NCI-H524 treated with DMSO at 0.1 percent for 48 hours (cell line): ENCODE measurements at places on chromosomes 2 and 18.
A peak's percentile ranks its signal among the peaks of the same experiment; 100 is the strongest.

GRCh38 chr2:226601881-226602662 lies 197.5 kb downstream of the IRS1 start:
- no peak for DNase-seq

DNA sequence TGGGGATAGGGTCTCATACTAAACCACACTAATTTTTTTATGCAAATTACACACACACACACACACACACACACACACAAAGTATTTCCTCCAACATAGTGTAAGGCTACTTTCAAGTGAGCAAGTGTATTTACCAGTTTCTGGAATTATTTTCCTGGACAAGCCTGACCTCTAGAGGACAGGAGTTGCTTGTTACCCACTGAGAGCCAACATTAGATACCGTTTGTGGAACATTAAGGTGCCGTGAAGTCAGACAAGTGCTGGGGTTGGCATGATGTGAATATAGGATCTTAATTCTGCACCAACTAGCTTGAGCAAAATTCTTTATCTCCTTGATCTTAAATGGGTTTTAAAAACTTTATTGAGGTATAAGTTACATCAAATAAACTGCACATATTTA lies 39.3 kb upstream of the SERPINB2 start:
- no peak for DNase-seq

- no peak for DNase-seq
Measured at GRCh38 chr2:178844269-178844668, 37.0 kb upstream of the TTN start.

- no peak for DNase-seq
Measured at GRCh38 chr2:181686576-181687185, 6.4 kb upstream of the NEUROD1 start.

DNA sequence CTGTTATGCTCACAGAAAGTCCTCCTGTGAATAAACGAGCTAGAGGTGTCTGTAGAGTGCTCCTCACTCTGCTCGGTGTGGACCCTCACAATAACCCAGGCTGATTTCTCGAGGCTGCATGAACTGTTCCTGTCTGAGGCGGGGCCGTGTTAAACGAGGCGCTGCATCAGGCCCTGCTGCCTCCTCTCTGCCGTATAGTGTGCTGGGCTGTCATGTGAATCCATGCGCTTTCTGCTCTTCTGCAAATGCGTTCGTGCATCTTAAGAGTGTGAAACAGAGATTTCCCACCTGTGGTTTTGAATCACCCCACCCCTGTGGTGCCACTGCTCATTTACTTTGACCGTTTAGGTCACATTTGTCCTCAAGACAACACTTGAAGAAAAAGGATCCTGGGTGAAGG lies 26.2 kb downstream of the TRAF3IP1 start:
- no peak for DNase-seq

DNA sequence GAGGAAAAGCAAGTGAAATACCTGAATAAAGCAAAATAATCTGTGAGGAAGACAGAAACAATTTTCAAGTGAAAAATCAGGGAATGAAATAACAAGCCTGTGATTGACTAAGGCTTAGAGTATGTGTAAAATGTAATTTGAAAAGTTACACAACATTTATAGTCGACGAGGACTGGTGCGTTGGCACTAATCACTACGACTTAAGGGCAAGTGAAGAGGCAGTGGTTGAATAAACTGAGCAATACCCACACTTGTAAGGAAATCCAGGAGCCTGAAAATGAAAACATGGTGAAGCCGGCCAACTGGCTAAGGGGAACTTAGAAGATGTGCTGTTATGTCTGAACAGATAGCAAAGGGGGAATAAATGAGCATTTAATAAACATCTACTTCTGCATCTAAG lies 13.4 kb downstream of the DOK1 start:
- DNase-seq: no peak

DNA sequence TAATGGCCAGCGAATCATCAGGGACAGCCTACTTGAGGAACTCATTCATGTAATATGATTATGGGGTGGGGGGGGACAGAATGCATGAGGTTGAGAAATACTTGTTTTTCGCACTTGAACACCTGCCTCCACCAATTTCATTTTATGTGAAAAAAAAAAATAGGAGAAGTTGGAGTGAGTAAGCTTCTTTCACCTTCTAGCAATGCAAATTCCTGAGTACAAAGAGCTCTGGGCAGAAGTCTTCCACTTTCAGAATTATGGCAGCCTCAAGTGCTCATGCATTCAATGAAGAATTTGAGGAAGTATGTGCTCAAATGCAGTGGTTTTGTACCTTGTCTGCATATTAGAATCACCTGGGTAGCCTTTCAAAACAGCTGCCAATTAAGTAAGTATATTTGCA lies 40.1 kb upstream of the GPD2 start:
- no peak for DNase-seq

GRCh38 chr18:74468547-74469061 lies 11.5 kb upstream of the DIPK1C start:
- no peak for DNase-seq

DNA sequence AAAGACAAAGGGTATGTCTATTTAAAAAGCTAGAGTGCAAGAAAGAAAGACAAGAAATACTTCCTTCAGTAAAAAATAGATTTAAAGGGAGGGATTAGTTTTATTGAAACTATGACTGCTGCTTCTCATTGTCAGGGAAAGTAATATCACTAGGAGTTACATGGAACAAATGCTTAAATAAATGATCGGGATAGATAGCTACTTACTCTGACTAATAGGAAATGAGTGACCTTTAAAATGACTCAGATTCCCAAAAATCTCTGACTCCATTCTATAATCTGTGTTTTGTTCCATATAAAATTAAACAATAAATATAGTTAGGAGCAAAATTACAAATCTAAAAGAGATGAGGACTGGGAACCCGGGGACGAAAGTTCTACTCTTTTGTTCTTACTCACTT lies 669.3 kb downstream of the NR4A2 start:
- no peak for DNase-seq

- DNase-seq: no peak
Measured at GRCh38 chr2:164545484-164545883, 75.8 kb downstream of the GRB14 start.

DNA sequence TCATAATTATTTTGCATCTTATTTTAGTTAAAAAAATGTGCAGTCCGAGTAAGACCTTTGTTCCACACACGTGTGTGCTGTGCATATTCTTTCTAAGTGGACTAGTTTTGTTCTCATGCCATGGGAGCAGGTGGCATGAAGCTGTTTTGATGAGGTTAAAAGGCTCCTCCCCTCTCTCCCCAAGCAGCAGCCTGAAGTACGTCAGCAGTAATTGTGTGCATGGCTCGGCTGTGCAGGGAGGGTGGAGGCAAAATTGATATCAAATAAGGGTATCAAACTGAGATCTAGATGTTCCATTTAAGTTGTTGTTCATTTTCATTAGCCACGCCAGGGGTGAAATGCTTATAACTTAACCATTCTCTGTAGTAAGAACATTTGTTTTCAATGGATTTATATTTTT lies at the start of gene NYAP2:
Gene NYAP2, plus strand, starts transcription at position 207 of the 400 bp plus-strand sequence. CDS start 9,171 bp downstream, outside the sequence.
- DNase-seq: peak; percentile 70

GRCh38 chr18:23542461-23542860 lies 39.1 kb downstream of the RMC1 start:
- no peak for DNase-seq

DNA sequence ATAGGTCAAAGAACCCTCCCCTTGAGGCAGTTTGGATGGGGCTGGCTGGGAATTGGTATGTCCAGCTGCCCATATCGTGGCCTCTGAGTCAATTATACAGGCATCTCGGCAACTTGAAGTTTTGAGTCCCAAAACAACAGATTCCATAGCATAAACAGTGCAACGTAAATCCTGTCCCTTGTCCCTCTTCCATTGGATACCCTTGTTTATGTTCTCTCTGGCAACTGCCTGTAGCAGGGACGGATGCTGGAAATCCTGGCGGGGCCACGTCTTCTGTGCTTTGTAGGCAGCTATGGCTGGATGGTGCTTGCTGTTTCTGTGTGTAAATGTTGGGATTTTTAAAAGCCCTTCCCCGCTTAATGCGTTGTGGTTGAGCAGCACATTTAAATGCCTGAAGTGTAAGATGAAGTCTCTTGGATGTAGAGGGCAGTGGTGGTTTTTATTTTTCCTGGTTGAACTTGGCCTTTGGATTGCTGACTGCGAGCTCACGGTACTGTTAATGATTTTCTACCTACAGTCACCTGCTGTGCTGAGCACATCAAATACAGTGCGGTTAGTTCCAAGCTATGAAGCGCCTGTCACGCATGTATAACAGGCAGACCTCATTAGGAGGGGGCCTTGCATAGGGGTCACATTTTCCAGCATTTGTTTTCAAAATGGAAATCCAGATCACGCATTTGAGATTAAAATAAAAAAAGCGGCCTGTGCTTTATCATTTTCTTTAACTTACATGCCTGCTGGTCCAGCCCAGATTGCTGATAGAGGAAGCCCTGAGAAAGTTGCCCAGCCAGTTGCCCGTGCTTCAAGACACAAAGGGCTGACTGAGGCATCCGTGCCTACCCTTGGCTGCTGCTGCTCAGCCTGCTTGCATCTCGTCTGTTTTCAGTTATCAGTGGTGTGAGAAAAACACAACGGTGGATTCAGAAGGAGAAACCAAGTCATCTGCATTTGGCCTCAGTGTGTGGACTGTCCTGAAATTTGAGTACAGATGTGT lies 84.7 kb downstream of the NEDD4L start:
- no peak for DNase-seq

GRCh38 chr18:57954935-57955334 lies 89.1 kb upstream of the NEDD4L start:
- DNase-seq: no peak

DNA sequence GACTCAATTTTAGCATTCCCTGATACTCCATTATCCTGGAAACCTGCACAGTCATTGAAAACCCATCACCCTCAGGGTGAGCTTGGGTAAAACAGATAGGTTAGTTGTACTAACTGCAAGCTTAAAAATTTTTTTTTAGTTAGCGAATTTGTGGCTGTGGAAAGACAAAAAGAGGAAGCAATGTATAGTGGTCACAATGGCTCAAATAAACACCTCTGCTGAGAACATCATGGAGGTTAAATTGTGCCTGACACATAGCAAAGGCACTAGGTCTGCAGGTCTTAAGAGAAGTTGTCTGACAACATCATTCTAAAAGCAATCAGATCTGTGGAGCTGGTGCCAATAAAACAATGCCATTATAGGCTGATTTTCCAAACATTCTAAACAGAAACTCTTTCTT lies 84.4 kb upstream of the CAVIN2 start:
- DNase-seq: no peak

DNA sequence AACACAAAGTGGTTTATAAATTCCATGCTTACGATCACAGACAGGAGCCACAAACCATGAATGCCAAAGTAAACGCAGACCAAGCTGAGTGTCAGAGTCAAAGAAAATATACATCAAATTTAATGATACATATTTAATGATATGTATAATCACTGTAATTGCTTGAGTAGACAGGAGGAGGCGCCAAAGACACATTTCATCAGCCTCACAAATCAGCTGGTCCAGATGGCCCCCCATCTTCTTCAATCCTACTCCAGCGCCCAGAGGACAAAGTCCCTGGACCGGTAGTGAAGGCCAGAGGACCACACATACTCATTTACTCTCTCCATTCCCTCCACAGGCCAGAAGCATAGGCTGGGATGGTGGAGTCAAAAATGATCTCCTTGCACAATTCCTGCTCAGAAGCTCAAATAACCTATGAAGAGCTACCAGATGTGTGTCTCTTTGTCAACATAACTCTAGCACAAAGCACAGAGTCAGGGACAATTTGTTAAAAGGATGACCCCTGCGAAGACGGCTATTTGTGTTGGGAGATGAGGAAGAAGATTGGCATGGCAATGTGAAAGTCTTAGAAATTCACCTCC lies 149.3 kb upstream of the PGAP1 start:
- no peak for DNase-seq

GRCh38 chr2:118340103-118340502 lies 251.8 kb downstream of the INSIG2 start:
- DNase-seq: no peak

DNA sequence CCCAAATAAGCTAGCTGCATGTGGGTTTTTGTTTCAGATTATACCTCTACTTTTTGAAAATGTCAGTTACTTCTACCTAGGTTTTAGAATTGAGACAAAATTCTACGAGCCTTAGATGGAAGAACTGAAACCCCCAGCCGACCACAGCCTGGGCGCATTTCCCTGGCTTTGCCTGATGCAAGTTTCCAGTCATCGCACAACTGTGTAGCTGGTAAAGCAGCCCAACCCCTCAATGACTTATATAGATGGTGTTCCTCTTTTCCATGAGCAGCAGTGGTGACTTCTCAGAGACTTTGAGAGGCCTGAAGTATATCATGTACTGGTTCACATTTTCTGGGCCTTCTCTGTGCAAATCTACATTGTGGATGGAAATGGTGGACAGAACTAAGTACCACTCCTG lies 515.4 kb upstream of the RAB6C start:
- no peak for DNase-seq

GRCh38 chr2:73852020-73852419 lies 23.3 kb downstream of the STAMBP start:
- DNase-seq: no peak

GRCh38 chr2:152319822-152320570 lies 15.0 kb upstream of the FMNL2 start:
- DNase-seq: no peak

DNA sequence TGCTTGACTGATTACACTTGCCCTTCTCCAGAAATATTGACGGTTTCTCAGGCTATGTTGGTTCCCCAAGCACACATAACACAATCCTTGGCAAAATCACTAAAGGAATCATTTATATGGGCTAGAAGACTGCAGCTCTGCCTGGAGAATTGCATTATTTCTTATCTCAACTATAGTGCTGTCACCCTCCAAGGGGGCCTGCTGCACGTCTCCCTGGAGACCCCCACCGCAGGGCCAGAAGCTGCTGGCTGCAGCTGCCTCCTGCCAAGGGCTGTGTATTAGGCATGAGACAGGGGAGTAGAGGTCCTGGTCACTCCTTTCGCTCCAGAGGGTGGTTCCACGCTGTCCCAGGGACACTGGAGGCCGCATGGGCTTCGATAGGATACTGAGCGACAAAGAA lies 76.6 kb downstream of the LRRC30 start:
- no peak for DNase-seq

DNA sequence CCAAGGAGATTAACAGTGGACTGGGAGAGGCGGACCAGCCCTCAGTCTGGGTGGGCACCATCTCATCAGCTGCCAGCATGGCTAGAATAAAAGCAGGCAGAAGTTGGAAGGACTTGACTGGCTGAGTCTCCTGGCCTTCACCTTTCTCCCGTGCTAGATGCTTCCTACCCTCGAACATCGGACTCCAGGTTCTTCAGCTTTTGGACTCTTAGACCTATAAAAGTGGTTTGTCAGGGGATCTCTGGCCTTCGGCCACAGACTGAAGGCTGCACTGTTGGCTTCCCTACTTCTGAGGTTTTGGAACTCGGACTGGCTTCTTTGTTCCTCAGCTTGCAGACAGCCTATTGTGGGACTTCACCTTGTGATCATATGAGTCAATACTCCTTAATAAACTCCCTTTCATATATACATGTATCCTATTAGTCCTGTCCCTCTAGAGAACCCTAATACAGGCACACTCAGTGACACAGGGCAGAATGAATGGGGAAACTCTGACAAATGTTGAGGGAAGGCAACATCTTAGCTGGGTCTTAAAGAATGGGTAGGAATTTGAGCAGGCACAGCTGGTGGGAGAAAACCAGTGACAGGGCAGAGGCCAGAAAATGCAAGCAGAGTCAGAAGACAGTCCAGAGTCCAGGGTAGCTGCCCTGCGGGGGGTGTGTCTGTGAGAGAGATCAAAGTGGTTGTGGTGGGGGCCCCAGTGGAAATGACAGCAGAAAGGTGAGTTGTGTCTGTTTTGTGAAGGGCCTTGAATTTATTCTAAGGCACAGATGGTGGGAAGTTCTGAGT lies 108.1 kb upstream of the CD302 start:
- no peak for DNase-seq
